Hindlimb muscle (tissue), 1 donor: ENCODE measurements at places on chromosomes 13 and 19. TPM values are rescaled to one million over a fixed set of nuclear protein-coding genes. Genes with fewer than 3 reads are reported as not detected.

ZNF440 gene
- 6.4 TPM for polyA plus RNA-seq

ZNF296 gene
- polyA plus RNA-seq, result 1.0 TPM

RPS15 gene
- polyA plus RNA-seq, result 1,308 TPM

FAM83E gene
- polyA plus RNA-seq, result 0.44 TPM

JOSD2 gene
- polyA plus RNA-seq, result 28.5 TPM

FFAR2 gene
- 0.65 TPM for polyA plus RNA-seq

CAB39L gene
- polyA plus RNA-seq, result 3.7 TPM

SHC2 gene
- polyA plus RNA-seq, result 39.7 TPM

KIR2DL3 gene
- not detected for polyA plus RNA-seq

C19orf25 gene
- polyA plus RNA-seq, result 22.4 TPM

GARIN5A gene
- polyA plus RNA-seq, result 6.8 TPM
